Endodermal cell (in vitro differentiated cells): ENCODE measurements at places on chromosomes 6 and 20.
A peak's percentile ranks its signal among the peaks of the same experiment; 100 is the strongest.

DNA sequence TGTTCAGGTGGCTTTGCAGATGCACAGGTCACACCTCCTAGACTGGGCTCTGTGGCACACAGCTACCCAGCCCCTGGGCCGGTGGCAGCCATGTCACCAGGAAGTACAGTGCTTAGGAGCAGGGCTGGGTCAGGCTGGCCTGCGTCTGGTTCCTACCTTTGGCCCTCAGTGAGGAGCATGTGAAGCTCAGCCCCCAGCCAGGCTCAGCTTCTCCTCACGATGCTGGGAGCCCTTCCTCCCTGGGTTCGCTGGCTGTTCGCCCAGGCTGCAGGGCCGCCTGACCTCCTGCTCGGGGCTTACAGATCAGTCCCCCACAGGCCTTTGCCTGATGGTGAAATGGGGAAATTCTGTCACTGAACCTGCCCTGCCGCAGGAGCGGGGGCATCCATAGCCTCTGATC, 23.1 kb downstream of the SPATA2 start:
- DNase-seq = no peak

DNA sequence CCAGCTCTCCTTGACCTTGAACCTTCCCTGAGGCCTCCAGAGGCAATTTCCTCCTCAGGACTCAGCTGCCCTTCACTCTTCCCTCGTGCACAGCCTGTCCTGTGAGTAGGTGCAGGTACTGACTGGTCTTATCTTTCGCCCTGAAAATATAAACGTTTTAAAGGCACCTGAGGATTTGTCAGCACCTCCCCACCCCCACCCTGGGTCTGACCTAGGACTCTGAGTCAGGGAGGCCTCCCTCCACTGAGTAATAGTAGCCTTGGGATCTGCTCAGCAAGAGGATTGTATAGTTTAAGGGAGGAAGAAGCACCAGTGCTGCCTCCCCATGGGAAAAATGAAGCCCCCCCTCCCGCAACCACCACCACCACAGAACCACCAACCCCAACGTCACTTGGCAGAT, 54.6 kb downstream of the PPARD start:
- no peak for DNase-seq

- no peak for DNase-seq
Measured at GRCh38 chr20:11776687-11777086, 141.0 kb upstream of the BTBD3 start.

DNA sequence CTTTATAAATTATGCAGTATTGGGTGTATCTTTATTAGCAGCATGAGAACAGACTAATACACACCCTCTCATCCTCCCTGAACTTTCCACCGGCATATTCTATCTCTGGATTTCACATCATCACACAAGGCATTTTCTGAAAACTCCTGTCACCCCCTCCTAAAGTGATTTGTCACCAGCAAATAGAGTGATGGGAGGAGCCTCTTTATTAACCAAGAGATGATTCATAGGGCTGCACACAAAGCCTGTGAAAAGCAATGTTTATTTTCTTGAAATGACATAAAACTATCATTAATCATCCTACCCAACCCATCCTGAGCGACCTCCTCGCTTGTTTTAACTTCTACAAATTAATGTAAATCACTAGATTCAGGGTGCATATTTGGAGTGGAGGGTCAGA, 394.7 kb upstream of the SULF2 start:
- DNase-seq = no peak

GRCh38 chr20:35711588-35712209, 12.5 kb downstream of the ROMO1 start:
- peak; percentile 17 for DNase-seq

- no peak for DNase-seq
Measured at GRCh38 chr20:20480126-20480525, 112.2 kb downstream of the INSM1 start.

- peak; percentile 92 for DNase-seq
Measured at GRCh38 chr20:38113401-38114325, 51.4 kb downstream of the TGM2 start.

- DNase-seq = no peak
Measured at GRCh38 chr20:47311967-47312681, 44.4 kb downstream of the ZMYND8 start.

DNA sequence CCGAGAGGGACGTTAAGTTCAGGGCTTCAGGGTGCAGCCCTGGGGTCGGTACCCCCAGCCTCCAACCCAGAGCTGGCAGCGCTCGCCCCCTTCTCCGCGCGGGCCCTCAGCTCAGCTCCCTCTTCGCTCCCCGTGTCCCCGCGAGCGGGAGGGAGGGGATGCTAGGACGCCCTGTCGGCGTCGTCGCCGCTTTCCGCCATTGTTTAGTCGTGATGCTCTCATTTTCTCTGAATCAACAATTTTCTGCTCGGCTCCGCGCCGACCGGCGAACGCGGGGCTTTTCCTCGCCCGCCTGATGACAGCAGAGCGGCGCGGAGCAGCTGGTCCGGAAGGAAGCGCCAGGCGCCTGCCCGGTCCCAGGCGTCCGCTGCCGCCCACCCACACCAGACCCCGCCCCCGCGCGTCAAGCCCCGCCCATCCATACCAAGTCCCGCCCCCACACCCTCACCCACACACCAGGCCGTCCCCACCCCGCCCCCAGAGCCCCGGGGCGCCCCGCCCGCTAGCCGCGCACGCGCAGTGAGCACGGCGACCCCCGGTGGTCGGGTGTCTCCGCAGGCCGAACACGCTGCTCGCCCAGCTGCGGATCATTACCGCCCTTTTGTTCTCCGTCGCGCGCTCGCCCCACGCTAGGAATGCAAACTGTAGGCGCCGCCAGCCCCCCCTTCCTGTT, 50.1 kb upstream of the SLC32A1 start:
- DNase-seq = peak; percentile 97

GRCh38 chr20:50455656-50456451, 54.3 kb upstream of the PTPN1 start:
- no peak for DNase-seq

DNA sequence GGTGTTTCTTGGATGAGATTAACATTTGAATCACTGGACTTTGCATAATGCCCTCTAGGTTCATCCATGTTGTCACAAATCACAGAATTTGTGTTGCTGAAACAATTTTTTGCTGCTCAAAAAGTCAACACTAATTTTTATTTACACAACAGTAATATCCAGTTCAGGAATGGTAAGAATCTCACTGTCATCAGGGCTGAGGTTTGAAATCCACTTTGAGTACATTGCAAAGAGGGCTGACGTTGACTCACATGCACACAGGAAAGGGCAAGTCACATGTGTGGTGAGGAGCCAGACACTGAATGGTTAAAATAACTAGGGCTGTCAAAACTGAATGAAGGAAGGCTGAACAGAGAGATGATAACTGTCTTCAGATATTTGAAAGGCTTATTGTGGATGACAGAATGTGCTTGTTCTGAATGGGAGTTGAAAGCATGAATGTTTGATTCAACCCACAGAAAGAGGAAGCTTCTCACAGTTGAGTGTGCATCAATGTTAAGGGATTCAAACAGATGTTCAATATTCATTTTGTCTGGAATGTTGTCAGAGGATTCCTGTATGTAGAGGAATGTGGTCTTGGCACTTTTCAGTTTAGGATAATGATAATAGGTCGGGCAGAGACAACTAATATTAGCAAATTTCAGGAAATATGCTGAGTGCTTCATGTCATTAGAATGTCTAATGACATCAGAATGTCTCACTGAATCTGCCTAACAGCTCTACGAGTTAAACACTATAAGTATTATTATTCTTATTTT, 3.6 kb upstream of the ADGRG6 start:
- no peak for DNase-seq

DNA sequence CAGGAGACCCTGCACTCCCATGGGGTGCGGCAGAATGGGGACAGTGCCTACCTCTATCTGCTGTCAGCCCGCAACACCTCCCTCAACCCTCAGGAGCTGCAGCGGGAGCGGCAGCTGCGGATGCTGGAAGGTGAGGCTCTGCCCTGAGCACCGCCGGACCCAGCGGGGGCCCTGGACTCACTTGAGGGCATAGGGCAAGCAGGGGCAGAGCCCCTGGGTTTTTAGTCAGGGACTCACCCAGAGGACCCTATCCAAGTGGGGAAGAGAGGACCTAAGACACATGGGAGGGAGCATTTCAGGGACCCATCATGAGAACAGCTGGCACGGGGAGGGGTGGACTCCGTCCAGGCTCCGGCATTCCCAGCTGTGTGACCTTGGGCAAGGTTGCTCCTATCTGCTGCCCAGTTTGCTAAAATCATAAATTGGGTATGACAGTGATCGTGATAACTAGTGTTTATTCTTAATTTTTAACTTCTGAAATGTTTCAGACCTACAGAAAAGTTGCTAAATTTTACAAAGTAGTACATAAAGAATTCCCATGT, 9.8 kb downstream of the RBCK1 start:
- no peak for DNase-seq

DNA sequence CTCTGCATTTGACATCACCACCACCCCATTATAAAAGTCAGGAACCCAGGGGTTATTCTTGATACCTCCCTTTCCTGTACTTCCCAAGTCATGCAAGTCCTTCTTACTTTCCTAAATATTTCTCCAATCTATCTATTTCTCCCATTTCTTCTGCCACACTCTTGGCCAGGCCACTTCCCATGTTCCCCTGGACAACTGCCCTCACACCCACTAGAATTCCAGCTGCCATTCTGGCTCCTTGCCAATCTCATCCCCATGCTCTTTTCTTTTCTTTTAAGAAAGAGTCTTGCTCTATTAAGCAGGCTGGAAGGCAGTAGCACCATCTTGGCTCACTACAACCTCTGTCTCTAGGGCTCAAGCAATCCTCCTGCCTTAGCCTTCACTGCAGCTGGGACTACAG, 15.2 kb downstream of the DEFB132 start:
- peak; percentile 3 for DNase-seq

DNA sequence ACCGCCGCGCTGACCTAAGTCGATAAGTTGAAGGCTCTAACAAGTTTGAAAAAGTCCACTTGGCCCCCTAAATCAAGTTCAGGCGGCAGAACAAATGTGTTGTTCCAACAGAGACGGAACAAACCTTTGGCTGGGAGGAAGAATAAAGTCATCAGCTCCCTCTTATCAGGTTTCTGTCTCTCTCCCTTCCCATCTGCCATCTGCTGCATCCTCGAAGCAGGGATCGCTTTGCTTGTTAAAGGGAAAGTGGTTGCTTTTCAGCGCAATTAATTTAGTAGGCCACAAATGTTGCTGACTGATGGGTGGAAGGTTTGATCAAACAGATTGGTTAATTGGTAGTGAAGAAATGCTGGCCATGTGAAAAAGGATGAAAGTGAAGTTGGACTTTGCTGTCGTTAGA, 64.3 kb downstream of the CDH4 start:
- no peak for DNase-seq

GRCh38 chr6:31586599-31587281, 663 bp downstream of the LST1 start:
- DNase-seq = no peak

DNA sequence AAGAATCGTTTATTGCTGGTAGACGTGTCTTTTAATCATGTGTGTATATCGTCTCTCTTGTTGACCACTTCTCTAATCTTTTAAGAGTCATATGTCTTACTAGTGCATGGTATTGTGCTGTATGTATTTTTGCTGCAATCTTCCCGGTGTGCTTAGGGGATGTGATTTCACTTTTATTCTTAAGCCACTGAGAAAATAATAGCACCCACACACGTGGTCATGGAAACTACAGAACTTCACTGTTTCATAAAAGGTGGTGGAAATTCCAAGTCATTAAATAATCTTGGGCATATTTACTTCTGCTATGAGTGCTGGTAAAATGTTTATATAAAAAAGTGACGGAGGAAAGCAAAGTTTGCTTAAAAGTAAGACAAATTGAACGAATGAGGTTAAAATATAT, 3.0 kb upstream of the CDYL start:
- DNase-seq = no peak

DNA sequence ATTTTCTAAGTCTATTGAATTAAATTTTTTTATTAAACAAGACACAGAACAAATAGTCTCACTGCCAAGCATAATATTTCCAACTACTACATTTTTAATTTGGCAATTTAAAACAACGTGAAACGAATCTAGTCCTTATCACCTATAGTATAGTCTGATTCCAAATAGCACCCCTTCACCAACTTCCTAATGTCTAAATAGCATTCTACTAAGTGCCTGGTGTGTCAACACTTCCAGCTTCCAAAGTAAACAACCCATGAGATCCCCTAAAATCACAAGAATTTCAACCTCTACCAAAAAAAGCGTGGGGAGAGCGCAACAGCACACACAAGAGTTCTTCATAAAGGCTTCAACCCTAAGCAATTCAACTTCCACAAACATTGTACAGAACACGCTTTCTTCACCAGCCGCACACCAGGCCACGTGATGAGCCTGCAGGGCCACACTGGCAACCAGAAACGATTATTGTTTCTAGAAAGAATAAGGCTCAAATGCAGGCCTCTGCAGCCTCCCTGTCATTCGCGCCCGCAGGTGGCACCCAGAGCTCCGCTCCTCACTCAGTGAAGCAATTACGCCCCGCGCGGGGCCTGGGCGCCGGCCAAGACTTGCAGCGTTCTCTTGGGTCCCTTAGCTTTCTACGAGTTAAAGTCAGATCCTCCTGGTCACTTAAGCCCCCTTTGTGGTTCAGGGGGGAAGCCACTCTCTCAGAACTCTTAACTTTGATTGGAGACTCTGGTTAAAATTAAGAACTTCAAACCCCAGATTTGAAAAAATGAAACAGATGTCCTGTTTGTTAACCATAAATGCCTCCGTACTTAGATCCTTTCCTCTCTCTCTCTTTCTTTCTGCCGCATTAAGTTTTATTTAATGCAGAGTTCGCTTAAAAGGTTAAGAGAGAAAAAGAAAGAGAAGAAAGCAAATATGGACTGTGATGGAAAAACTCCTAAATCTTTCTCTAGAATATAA, 18.3 kb downstream of the SIM1 start:
- DNase-seq = peak; percentile 68

- DNase-seq = peak; percentile 71
Measured at GRCh38 chr20:48839154-48839917, 11.5 kb upstream of the PREX1 start.

- DNase-seq = no peak
Measured at GRCh38 chr6:160188773-160189172, 67.2 kb downstream of the SLC22A1 start.

GRCh38 chr6:36318690-36319435, 17.8 kb downstream of the BNIP5 start:
- no peak for DNase-seq

DNA sequence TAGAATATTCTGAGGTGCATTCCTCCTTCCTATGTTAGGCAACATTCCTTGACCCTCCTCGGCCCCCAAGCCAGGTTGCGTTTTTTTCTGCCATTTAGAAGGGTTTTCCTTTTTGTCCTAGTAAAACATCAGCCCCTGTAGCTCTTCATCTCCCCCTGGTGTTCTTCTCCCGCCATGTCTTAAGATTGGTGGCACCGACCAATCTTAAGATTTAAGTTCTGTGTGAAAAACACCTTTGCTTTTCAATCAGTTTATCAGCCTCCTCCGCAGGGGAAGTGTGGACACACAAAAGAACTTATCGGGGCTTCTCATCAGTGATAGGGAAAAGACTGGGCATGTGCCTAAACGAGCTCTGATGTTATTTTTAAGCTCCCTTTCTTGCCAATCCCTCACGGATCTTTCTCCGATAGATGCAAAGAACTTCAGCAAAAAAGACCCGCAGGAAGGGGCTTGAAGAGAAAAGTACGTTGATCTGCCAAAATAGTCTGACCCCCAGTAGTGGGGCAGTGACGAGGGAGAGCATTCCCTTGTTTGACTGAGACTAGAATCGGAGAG, 719 bp upstream of the EDN1 start:
- peak; percentile 93 for DNase-seq
